ENCODE measurements at places on chromosomes 7 and 10.

- DNase-seq: no peak
These were observed 18.7 kb downstream of the CLIP2 start for GRCh38 chr7:74307738-74308505.

DNA sequence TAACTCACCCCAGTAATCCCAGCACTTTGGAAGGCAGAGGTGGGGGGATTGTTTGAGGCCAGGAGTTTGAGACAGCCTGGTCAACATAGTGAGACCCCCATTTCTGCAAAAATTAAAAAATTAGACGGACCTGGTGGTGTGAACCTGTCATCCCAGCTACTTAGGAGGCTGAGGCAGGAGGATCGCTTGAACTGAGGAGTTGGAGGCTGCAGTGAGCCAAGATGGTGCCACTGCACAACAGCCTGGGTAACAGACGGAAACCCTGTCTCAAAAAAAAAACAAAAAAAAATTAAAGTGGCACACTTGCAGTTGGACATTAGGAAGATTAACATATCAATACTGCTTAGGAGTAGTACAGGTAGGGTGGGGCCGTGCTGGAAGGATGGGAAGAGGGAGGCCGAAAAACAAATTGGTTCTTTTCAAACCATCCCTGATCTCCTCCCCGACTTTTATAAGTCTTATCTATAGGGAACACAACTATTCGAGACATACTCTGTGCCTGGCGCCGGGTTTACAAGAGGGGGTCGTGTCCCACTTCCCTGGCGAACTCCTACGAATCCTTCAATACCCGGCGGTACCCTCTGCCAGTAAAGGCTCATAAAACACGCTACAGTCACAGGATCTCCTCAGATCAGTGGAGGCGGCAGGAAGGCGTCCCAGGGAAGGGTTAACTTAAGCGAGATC, 628 bp downstream of the TAF6 start:
- no peak for DNase-seq

GRCh38 chr10:89037096-89037495, 46.5 kb downstream of the FAS start:
- no peak for DNase-seq

GRCh38 chr7:30321882-30322192, 37.4 kb downstream of the ZNRF2 start:
- no peak for DNase-seq

- DNase-seq: no peak
These were observed 34.3 kb upstream of the NPVF start for GRCh38 chr7:25262586-25262985.

- no peak for DNase-seq
These were observed 39.9 kb downstream of the OGDH start for GRCh38 chr7:44646176-44646920.

- no peak for DNase-seq
These were observed 12.6 kb downstream of the MICALL2 start for GRCh38 chr7:1446620-1447032.

DNA sequence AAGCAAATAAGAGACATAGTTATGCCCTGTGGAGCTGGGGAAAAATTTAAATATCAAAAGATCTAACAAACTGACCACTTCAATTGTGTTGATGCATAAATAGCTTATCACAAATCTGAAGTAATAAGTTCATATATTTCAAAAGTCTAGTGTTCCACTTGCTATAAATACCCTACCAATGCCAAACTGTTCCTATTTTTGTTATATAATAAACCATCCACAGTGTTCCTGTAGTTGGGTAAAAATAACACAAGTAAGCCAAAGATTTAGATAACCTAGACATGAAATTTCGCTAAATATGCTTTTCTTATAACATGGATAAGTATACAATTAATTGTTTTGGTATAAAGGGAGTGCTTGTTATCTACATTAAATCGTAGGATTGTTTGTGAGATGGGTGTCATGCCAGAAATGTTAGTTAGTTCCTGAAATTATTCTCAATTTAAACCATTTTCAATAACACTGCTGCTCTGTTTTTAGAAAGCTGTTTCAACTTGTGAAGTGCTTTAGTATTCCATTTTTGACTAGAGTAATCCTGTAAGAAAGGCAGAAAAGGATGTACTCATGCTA, 85.5 kb downstream of the CACNA2D1 start:
- DNase-seq: no peak

- no peak for DNase-seq
These were observed 13.3 kb downstream of the PARP12 start for GRCh38 chr7:140049339-140050024.

GRCh38 chr10:33123680-33124079, 165.7 kb upstream of the ITGB1 start:
- no peak for DNase-seq

- DNase-seq: no peak
These were observed 101.5 kb downstream of the JCAD start for GRCh38 chr10:29957907-29958331.

DNA sequence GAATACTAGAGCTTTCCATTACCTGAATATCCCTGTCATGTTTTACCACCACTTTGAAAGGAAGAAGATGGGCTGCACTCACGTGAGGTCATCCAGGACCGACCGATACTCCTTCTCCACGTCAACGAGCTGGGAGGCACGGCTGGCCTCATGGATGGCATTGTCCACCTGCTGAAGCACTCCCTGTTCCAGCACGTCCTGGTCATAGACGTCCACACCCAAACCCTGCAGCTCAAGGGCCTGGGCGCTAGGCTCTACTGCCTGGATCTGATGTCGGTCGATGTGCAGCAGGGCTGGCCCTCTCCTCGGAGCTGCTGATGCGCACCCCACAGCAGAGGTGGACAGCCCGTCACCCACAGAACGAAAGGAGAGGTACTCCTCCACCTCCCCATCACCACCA, 6.5 kb downstream of the ERCC6 start:
- DNase-seq: no peak

- DNase-seq: no peak
These were observed 47.3 kb upstream of the BHLHA15 start for GRCh38 chr7:98163704-98164494.

GRCh38 chr7:157822688-157823031, 485.9 kb downstream of the DNAJB6 start:
- DNase-seq: no peak

GRCh38 chr7:123652406-123652805, 3.3 kb upstream of the LMOD2 start:
- DNase-seq: no peak

- DNase-seq: no peak
These were observed 12.8 kb downstream of the CNNM1 start for GRCh38 chr10:99341860-99342490.

DNA sequence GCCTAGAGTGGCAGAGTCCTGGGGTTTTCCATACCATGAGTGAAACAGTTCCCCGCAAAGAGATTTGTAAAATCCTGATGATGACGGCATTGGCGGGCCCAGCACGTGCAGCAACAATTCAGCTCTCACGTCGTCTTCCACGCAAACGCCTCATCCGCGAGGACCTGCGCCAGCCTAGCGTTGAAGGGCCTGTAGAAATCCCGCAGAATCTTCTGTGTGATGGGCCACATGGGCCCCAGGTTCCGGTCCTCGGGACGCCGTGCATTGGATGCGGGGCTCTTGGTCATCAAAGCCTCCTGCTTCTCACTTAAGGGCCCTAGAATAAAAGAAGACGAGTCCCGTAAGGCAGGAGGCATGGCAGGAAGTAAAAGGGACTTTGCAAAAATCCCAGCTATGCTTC, 83.4 kb downstream of the CHST15 start:
- no peak for DNase-seq

DNA sequence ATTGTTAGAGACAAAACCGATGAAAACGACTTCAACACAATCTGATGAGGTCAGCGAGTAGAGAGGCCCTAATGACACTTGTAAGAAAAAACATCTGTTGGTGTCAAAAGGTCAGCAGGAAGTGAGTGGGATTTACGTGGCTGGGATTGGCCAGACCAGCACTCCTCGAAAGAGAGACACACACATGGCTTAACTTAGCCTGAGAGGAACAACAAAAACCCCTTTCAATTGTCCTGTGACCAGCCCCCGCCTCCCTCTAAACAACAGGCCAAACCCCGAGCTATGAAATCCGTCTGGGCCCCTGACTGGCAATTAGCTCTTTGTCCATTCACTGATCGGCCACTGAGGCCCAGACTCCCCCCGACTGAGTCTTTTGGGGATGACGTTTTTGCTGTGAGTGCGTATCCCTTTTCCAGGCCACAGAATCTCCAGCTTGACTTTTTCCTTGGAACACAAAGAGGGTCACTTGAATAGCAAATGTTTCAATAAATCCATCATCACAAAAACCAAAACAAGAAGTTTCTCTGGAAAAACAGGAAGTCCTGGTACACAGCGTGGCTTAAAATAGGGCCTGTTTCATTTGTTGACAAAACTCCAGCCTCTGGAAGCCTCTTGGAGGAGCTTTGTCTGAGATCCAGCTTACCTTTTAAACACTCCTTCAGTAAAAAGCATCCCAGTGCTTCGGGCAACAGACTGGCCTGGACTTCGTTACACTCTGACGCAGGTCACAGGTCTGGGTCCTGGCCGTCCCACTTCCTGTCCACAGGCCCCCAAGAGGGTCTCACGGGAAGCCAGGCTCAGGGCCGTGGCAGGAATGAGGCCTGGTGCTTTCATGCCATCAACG, 103.0 kb downstream of the CTBP2 start:
- no peak for DNase-seq

DNA sequence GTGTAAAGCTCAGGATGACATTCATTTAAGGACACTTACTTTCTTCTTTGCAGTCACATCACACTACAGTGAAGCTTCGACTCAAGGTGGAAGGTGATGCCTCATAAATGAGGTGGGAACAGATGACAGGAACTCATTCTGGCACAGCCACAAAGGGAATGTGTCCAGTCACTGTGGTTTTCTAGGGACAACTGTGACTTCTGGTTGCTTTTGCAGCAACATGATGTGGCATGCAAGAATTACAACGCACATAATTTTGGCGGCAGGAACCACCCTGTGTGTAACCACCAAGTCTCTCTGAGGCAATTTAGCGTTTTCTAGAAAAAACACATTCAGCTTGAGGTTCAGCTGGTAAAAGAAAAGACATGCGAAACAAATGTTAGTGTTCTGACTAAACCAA, 32.0 kb upstream of the FERD3L start:
- DNase-seq: no peak

GRCh38 chr7:97094284-97094930, 23.1 kb upstream of the SDHAF3 start:
- no peak for DNase-seq

GRCh38 chr7:36653008-36653662, 71.2 kb downstream of the AOAH start:
- DNase-seq: no peak

DNA sequence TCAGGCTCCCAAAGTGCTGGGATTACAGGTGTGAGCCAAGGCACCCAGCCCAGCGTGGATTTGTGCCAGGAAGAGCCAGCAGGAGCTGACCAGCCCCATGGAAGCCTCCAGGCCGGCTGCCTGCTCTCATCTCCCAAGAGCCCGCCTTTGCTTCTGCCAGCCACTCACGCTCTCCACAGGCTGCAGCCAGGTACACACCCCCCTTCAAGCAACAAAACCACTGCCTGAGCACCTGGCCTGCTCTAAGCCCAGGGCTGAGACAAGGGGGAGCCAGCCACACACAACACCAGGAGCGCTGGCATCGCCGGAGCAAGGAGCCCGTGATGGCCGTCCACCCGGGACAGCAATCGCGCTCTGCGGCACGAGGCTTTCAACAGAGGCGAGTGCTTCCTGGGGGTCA, 34.5 kb downstream of the MAD1L1 start:
- no peak for DNase-seq

GRCh38 chr10:124043310-124044142, 49.9 kb downstream of the CHST15 start:
- DNase-seq: no peak

DNA sequence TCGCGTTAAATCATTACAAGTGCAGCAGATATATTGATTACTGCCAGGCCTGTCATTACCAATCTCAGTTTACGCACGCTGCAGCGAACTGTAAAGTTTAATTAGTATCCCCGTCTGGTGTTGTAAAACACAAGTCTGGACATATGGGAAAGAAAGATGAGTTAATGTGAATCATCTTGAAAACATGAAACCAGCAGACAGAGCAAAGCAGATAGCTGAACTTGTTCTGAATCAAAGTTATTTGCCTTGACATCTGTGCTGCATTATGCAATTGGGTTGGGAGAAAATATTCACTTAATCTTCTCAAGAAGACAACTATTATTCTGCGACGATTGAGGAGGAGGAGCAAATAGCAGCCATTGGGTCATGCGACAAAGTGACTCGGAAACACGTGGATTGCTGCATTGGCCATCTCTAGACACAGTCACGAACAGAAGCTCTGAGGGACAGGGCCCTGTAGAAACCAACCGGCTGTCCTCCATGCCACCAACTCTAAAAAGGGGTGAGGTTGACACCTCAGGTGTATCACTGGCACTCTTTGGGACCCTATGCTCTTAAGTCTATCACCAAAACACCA, 156.3 kb upstream of the C7orf33 start:
- no peak for DNase-seq

- DNase-seq: no peak
These were observed 6.5 kb downstream of the FAM53B start for GRCh38 chr10:124737708-124738107.

GRCh38 chr10:69218831-69219230, 1.3 kb upstream of the HKDC1 start:
- DNase-seq: no peak

DNA sequence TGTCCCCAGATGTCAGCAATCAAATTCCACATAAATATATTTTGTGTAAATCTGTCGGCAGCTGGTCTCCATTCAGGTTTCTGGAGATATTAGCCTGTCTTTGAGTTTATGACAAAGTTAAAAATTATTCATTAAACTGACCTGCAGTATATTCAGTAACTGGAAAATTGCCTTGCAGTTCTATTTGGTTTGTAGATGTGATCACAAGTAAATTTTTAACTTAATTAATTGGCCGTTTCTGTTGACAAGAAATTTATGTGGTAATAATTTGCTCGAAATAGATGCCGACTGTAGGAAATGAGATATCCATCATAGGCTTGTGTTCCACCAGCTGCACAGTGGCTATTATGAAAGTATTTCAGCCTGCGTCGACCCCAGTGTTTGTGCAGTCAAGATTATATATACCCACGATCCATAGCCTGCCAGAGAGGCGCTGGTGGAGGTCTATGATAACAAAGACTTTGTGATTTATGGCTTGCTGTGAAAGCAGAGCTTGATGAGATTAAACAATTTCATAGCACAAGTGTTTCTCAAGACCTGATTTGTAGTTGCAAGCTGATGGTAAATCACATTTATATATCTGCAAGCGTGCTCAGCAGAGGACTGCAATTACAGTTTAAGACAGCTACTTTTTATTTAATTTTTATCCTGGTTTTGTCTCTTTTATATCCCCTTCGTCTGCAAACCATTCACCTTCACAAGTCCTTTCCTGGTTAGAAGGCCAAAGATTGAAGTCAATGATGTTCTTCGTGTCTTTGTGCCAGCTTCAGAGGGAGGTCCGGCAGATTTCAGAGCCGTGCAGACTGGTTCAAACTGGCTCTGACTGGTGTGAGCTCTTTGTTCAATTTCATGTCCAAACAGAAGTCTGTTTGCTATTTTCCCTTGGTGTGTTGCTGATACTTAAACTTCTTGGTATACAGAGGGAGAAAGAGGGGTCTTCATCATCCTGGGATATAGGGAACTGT, 850.9 kb downstream of the LRMDA start:
- DNase-seq: no peak
